ENCODE measurements at places on chromosomes 16 and 17.

DNA sequence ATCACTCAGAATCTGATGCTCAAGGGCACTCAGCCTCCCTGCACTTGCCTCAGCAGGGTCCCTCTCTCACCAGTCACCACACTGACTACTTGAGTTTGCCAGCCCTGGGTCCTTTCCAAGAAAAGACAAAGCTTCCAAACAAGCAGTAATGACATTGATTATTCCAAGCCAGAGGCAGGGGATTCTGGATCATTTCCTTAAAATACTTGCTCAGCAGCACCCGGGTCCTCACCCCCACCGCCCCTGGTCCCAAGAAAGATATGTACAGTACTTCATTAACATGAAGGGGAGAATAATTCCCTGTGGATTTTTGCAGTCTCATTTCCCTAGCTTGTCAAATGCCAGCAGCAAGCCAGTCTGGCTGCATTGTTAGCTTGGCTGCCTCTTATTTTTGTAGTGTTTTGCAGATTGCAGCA lies 83.2 kb upstream of the GNAO1 start:
- DNase-seq, result no peak

- no peak for DNase-seq
Observed at GRCh38 chr17:65696739-65697394, 135.4 kb upstream of the AXIN2 start.

DNA sequence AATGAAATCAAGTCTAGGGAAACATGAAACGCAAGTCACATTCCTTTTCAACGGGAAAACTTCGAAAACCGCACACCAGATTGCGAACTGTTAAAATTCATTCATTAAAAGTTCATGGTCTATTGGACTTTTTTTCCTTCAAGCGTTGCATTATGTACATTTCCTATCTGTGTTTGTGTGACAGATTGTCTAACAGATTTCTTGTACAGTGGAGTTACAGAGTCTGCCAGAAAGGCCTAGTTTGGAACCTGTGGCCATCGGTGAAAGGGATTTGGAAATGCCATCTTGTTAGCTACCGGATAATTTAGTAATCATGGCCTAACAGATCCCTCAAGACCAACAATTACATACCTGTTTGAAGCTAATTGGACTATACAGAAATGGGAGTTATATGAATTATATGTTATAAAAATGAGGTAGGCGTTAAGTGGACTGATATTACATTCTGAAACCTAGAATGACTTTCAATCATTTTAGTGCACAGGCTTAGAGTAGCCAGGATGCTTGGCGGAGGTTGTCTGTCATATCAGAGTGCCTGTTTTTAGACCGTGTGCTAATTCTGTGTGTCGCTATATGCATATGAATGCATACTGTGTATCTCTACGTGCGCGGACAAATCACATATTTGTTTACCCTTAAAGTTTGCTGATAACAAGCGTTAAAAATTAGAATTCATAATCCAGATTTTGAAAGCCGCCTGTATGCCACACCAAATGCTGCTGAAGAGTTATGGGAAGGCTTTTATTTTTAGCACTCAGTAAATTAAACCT lies 885.4 kb upstream of the RBFOX1 start:
- DNase-seq, result no peak

DNA sequence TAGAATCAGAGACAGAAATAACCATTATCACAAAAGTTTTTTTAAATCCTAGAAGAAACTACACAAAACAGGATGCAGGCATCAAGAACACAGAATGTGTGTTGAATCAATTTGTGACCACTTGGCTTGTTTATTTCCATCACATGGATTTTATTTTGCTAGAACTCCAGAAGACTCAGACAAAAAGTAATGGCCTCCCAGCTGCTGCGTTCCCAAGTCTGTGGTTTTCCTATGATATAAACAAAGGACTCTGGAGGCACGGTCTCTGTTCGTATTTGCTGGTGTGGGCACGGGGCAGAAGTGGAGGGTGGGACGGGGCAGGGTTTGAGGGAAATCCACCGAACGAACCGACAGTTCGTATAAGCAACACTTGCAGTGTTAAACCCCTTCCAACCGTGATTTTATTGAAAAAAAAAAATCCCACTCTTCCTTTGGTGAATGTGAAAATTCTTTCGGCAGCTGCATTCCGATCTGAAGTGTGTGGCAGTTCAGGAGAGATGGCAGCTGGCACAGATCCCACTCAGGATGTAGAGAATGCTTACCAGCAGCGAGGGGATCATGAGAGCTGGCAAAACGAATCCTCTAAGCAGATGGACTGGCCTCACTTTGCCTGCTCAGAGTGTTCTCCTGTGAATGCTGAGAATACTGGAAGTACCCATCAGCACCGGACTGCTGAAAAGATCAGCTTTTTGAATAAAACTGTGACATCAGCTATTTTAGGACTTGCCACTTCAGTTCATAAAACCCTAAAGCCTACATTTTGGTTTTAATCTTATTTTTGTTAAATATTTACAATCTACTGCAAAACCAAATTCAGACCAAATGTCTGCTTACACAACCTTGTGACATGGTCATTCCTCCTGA lies 165.2 kb downstream of the VPS53 start:
- no peak for DNase-seq

DNA sequence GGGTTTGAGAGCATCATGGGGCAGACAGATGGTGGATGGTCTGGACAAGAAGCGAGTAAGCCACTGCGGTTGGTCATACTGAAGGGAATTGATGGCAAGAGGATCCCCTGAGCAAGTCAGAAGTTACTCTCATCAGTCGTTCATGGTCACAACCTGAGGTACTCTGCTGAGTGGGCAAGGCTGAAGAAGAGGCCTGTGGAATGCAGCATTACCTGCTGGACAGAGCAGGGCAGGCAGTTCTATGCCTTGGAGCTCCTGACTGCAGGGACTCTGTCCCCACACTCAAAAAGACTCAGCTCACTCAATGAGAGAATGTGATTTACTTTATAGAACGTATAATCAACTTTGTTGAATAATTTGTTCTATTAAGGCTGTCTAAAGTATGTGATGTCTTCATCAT lies 28.3 kb downstream of the ALDH3A2 start:
- no peak for DNase-seq

DNA sequence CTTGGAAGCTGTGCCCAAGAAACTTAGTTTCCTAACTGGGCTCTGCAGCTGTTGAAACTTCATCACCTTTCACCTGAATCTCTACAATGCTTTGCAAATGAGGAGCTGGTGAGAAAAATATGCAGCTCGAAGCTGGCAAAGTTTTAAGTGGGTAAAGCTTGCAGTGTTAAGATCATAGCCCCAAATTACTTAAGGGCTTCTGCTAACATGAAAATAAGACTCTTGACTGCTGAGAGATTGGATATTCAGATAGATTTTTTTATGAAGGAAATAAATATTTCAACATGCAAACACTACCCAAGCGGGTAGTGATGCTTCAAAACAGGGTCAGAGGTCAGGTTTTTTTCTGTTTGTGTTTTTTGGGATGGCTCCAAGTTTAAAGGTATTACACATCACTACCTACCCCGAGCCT lies 278.7 kb downstream of the FTO start:
- no peak for DNase-seq

DNA sequence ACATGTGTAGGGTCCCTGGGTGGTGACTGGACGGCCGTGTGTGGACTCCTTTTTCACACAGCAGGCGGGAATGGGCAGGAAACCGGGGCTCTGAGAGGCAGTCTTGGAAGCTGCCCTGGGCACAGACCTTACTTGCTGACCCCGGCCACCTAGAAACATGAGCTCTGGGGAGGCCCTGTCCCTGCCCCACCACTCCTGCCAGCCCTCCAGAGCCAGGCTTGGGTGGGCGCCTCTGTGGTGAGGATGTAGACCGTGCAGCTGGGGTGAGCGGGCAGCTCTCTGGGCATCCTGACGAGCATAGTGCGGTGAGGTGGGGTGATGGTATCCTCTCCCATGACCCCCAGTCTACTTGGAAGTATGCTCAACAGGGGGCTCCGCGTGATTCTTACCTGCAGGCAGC lies 121.3 kb downstream of the RAB11FIP4 start:
- DNase-seq, result no peak

- no peak for DNase-seq
Observed at GRCh38 chr17:49508866-49509587, 13.9 kb downstream of the NGFR start.

DNA sequence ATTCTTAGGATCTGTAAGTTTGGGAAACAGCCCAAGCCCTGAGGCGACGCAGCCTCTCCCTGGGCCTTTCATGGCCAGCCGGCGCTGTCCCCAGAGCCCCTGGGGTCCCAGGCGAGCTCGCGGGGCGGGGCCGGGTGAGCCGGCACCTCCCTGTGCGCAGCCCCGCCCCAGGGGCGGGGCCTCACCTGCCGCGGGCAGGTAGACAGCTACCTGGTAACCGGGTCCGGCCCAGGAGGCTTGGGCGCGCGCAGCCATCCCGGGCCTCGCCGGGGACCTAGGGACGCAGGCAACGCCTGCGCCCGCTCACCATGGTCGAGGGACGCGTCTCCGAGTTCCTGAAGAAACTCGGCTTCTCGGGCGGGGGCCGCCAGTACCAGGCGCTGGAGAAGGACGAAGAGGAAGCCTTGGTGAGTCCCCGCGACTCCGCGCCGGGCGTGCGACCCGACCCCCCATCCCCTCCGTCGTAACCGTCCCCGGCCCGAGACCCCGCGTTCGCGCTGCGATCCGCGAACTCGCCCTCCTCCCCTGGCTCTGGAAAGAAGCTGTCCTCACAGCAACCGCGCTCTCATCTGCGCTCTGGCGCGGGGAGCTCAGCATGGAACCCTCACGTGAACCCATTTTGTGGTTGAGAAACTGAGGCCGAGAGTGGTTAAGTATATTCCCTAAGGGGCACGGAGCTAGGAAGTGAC lies at the start of gene ATP2C2:
TSS of gene ATP2C2 (plus strand) at position 231 of the 689 bp plus-strand sequence. CDS start at position 309, 78 bp downstream.
- DNase-seq, result peak; percentile 37

DNA sequence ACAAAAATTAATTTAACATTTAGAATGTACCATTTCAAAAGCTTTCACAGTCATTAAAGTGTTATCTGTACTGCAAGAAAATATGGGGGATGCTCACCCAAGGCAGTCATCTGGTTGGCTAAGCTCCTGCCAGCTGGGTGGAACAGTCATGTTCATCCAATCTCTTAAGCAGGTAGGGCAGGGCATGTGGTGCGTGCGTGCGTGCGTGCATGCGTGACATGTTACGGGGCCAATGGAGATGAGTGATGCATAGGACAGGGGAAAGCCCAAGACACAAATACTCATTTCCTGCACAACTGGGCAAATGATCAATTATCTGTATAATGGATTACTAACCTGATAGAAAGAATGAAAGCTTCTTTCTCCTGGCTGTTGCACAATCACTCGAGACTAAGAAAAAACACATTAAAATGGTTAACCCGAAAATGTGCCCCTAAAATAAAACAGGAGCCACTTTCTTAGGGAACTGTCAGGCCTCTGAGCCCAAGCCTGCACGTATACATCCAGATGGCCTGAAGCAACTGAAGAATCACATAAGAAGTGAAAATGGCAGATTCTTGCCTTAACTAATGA lies 104.4 kb downstream of the MYO1D start:
- DNase-seq, result no peak

DNA sequence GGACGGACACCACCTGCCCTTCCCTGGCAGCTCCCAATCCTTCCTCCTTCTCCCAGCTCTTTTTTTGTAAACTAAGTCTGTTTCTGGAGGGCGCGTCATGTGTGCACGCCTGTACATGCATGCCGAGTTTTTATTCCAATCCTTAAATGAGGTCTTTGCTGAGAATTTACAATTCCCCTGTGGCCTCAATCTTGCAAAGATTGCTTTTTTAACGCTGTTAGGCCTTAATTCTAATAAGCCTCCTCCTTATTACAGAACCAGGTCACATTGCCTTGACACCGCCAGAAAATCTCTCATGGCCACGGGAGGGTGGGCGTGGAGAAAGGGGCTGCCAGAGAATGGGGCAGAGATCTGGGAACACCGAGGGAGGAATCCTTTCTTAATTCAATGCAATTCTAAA lies 17.6 kb downstream of the RBFOX3 start:
- DNase-seq, result no peak

GRCh38 chr16:14109782-14110727 lies 38.9 kb downstream of the MRTFB start:
- no peak for DNase-seq

DNA sequence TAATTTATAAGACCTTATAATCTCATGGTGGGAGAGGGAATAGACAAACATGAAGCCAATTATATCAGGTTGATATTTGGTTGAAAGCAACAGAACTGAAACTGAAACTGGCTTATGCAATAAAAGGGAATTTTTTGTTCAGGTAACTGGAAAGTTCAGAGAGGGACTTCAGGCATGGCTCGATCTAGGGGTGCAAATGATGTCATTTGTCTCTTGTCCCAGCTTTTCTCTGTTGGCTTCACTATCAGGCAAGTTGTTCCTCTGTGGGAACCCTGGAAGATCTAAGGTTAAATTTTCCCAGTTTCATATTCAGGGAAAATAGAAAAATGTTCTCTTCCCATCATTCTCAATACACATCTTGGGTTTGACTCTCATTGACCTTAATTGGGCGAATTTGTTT lies 59.8 kb downstream of the OTOA start:
- DNase-seq, result no peak

- DNase-seq, result no peak
Observed at GRCh38 chr17:57465610-57466009, 209.3 kb downstream of the MSI2 start.

- no peak for DNase-seq
Observed at GRCh38 chr16:51134269-51134812, 16.7 kb downstream of the SALL1 start.

DNA sequence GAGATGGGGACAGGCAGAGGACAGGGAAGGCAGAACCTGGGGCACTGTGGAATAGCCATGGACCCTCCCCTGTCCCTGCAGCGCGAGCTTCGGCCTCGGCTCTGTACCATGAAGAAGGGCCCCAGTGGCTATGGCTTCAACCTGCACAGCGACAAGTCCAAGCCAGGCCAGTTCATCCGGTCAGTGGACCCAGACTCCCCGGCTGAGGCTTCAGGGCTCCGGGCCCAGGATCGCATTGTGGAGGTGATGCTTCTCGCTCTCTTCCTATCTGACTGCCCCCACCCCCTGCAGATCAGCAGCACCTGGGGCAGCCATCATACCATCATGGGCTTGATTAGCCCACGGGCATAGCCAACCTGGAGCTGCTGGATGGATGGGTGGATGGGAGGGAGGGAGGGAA lies 13.5 kb downstream of the NHERF1 start:
- DNase-seq, result no peak

GRCh38 chr16:57125969-57126368 lies 33.6 kb downstream of the CPNE2 start:
- no peak for DNase-seq

DNA sequence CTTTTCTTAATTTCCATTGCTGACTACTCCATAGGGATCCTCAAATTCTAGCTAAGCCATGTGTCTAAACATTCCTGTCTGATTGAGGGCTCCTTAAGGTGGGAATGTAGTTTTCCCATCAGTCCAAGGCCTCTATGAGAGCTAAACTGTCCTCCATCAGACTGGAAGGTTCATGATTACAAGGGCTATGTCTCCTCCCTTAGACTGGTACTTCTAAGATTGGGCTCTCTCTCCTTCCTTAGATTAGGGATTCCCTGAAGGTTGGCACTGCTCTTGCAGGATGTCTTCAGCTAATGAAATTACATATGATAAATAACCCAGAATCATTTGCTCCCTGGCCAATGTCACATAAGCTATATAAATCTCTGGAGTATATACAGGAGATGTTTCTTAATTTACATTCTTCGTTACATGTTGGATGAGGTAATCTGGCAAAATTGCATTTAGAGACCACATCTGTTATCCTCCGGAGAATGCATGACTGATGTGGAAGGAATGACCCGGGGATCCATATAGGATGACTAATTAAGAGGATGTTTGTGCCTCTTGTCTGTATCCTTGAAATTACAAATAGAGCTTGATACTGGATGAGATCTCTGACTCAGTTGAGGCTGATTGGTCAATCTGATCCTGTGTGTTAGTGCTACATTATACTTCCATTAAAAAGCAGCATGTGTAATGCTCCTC lies 14.2 kb downstream of the B4GALNT2 start:
- no peak for DNase-seq

- no peak for DNase-seq
Observed at GRCh38 chr17:47801906-47802305, 19.7 kb downstream of the OSBPL7 start.

All from NCI-H2081 (cell line).